GM12891 (cell line): ENCODE measurements at places on chromosomes 4 and X.

DNA sequence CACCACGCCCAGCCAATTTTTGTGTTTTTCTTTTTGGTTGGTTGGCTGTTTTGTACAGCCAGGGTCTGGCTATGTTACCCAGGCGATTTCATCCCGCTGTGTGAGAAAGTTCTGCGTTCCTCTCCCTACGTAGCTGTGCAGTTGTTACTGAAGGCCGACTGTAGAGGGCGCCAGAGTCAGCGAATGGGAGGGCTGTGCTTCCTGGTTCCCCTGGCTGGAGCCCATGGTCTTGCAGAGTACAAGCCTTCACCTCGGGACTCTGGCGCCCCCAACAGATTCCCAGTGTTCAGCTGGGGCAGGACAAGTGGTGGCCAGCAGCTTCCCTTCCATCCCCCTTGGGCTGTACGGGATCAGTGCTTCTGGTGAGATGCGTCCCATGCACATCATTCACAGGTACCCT lies 5.6 kb upstream of the CT45A1 start:
- DNase-seq, result peak; percentile 13

DNA sequence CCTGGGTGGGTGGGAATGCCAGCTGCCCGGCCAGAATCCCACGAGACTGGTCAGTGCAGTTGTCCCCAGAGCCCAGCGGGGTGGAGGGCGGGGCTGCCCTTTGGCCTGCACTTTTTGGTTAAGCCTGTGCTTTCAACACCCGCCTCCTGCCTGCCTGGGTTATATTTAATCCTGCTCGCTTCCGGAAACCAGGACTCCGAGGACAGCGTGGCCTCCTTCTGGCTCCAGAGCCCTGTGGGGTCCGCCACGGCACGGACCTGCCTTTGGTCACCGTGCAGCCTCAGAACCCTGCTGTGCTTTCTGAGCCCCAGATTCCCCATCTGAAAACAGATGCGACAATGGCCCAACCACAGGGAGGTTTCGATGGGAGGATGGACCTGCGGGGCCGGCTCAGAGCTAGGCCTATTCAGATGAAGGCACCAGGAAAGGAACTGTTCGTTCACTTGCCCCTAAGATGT lies 29.4 kb upstream of the KIAA0232 start:
- DNase-seq, result no peak

- peak; percentile 56 for DNase-seq
Measured at GRCh38 chrX:63350941-63351616, at the start of gene SPIN4. Gene SPIN4, minus strand, starts transcription at chrX:63351332. Its CDS starts 513 bp downstream, at chrX:63350819.

- DNase-seq, result no peak
Measured at GRCh38 chr4:55183926-55184599, 58.7 kb upstream of the KDR start.

DNA sequence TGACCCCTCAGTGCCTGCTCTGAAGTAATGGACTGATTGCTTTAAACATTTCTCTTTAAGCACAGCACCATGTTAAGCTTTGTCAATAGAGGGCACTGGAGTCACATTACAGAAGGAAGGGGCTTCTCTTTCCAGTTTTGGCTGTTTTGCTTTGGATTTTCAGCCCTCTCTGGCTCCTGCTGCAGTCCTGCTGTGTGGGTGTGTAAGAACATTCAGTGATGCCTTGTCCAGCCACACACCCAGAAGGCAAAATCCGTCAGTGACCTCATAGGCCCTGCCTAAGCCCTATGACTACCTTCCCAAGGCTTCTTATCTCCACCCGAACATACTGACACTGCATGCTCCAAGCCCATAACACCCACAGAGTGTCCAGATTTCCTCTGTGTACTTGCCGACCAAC lies 215.3 kb upstream of the CTSO start:
- DNase-seq, result no peak

- no peak for DNase-seq
Measured at GRCh38 chr4:76883147-76883546, 14.8 kb downstream of the SOWAHB start.

- DNase-seq, result peak; percentile 18
Measured at GRCh38 chr4:103498161-103499070, 221.4 kb downstream of the TACR3 start.

- DNase-seq, result no peak
Measured at GRCh38 chrX:17242470-17242869, 132.5 kb upstream of the NHS start.

DNA sequence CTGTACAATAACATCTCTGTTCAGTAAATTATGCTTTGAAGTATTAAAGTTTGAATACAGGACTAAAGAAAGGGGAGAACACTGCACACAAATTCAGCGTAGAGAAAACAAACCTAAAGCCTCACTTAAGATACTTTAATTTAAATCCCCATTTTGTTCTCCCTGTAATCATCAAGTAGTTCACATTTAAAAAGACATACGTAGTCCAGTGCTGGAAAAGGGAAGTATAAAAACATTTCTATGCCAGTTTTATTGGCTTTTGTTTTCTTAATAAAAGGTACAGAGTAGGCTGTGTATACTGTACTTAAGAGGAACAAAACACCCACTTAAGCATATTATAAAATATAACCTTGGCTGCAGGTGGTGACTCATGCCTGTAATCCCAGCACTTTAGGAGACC lies 101.6 kb downstream of the FGF16 start:
- no peak for DNase-seq

DNA sequence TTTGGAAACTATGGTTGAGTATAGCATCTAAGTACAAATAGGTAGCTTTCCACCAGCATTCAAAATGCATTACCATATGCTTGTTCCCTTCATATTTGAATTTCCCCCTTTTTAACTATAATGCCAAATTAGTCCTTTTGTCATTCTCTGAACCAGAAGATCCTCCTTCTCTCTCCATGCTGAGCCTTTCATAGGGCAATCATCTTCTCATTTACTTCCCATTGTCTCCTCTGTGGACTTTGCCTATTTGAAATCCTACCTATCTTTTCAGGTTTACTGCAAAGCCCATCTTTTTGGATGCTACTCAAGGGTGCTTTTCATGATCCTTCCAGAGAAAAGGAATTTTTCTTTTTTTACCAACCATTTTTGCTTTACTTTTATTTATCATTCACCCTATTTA lies 54.7 kb downstream of the DKK2 start:
- DNase-seq, result no peak

DNA sequence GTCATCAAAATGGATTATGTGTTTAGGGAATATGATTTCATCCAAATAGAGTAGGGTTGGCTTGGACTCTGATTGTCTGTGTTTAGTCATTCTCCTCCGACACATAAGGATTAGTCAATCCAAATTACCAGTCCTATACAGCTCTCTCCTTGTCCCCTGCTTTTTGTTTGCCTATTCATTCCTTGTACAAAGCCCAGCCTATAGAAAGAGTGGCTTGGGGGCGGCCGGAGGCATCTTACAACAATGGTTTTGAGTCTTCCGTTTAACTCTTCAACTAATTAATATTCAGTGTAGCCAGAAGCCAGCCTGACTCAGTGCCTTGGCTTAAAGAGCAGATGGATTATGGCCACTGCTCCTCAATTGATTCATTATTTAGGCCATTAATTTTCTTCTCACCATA lies 796.6 kb upstream of the POU3F4 start:
- no peak for DNase-seq

- peak; percentile 39 for DNase-seq
Measured at GRCh38 chrX:120468825-120469525, at the start of gene LAMP2. Gene LAMP2, minus strand, starts transcription at chrX:120469296. Its CDS starts 127 bp downstream, at chrX:120469169.

GRCh38 chr4:17058916-17059741 lies 160.7 kb upstream of the LDB2 start:
- DNase-seq, result no peak

DNA sequence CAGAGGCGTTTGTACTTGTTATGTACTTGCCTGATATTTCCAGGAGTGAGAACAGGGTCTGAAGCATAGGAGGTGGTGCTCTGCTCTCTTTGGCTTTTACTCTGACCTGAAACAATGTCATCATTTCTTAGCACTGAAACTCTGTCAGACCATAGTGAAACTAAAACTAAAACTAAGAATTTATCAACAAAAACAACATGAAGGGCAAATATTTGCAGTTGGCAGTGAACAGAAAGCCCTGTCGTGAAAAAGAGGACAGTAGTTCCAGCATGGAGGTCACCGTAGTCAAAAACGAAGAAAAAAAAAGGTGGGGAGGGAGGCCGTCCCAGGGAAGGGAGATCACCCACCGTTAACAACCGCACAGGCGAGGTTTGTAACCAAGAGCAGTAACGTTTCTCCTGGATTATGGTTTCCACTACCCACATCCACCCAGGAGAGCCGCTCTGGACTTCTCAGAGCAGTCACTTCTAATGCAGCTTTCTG lies 97.5 kb downstream of the ANK2 start:
- DNase-seq, result no peak

- DNase-seq, result no peak
Measured at GRCh38 chrX:72495046-72495445, 77.6 kb downstream of the HDAC8 start.

- no peak for DNase-seq
Measured at GRCh38 chrX:19448077-19448476, 67.2 kb downstream of the MAP3K15 start.

DNA sequence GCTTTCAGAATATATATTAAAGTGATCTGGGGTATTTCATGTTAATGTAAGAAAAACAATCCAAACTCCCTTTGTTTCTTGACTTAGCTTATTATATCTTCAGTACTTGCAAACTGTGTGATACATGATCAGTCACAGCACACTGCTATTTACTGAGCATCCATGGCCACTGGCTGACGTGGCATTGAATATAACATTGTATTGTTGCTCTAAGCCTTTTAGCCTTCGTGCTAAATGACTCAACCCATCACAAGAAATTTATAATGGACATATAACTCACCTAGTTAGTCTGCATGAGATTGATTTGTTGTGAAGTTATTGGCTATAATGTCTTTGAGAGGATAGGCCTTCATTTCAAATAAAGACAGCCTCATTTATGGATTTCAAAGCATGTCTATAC lies 642.6 kb downstream of the IL1RAPL1 start:
- no peak for DNase-seq

DNA sequence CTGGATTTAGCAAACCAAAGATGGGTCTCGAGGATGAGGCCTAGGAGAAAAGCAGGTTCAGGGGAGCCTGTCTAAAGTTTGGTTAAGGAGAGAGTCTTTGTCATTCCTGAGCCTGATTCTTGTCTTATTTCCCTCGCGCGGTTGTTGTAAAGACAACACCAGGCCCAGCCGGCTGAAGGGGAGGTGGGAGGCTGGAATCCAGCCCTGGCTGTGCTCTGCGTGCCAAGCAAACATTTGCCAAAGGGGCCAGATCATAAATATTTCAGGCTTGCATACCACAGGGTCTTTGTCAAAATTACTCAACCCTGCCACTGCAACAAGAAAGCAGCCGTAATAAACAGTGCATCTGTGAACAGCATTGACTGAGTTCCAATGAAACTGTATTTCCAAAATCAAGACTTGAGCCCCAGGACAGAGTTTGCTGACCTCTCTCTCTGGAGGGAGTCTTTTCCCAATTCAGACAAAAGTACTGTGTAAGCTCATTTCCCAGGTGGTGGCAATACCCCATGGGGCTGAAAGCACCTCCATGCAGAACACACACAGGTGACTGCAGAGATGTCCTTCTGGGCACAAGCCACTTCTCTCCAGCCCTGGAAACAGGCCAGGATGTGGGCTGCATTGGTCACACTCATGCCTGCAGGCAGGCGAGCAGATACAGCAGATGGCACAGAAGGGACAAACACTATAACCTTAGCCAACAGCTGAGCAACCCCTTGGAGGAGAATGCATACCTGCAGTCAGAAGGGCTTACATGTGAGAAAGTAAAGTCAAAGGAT lies 320.3 kb downstream of the STK32B start:
- DNase-seq, result no peak

- DNase-seq, result no peak
Measured at GRCh38 chrX:69615342-69615741, 571 bp upstream of the EDA start.

- no peak for DNase-seq
Measured at GRCh38 chrX:36898301-36898700, 109.9 kb upstream of the FAM47C start.
